ENCODE measurements at places on chromosomes 11 and 22. TPM values are rescaled to one million over a fixed set of nuclear protein-coding genes. Genes with fewer than 3 reads are reported as not detected.

DNA sequence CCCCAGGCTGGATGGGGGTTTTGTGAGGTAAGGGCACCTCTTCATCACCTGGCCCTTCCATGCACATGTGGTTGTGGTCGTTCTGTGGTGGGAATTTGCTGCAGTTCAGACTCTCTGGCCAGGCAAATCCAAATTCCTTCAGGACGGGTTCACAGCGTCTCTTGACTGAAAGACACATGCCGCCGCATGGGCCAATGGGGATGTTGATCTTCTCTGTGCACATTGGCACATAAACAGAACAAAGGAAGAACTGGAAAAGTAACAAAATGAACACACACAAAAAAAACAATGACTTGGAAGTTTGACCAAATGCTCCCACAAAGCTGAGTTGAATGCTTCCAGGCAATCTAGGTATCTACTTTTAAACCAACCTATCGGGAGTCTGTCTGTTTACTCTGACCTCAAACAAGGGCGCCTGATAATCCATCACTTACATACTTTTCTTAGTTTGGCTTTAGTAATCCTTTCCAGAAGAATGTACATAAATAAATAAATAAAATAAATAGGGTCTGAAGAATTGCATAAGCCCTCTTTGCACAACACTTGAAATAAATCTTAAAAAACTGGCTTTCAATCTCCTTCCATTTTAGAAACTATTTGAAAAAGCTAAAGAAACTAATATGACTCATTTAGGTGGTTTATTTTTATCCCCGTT lies 2.8 kb downstream of the FZD4 start:
- DNase-seq, result peak; percentile 55

The TRIM6 gene
- 3.3 TPM for total RNA-seq

The LRRC56 gene
- 0.68 TPM for total RNA-seq

GRCh38 chr22:24554313-24555164 lies at the start of gene GUCD1:
Gene GUCD1 (minus strand): TSS chr22:24555138. CDS start chr22:24554991, 147 bp downstream.
- peak; percentile 48 for DNase-seq

GRCh38 chr11:501683-502287 lies 5.3 kb downstream of the RNH1 start:
- DNase-seq, result no peak

- no peak for DNase-seq
Measured at GRCh38 chr11:71164186-71164585, 88.2 kb downstream of the SHANK2 start.

The CLCF1 gene
- total RNA-seq, result 2.0 TPM

DNA sequence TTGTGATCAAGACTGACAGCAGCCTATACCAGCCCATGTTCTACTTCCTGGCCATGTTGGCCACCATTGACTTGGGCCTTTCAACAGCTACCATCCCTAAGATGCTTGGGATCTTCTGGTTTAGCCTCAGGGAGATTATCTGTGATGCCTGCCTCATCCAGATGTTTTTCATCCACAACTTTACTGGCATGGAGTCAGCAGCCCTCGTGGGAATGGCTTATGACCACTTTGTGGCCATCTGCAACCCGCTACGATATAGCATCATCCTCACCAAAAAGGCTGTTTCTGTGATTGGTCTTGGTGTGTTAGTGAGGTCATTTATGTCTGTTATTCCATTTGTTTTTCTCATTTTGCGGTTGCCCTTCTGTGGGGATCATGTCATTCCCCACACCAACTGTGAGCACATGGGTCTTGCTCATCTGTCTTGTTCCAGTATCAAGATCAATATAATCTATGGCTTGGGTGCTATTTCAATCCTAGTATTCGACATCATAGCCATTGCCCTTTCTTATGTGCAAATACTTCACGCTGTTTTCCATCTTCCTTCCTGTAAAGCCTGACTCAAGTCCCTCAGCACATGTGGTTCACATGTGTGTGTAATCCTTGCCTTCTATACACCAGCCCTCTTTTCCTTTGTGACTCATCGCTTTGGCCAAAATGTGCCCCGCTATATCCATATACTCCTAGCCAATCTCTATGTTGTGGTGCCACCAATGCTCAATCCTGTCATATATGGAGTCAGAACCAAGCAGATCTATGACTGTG lies 23.6 kb downstream of the OR52E1 start:
- DNase-seq, result no peak

The NXPE1 gene
- total RNA-seq, result not detected

The YPEL4 gene
- 0.05 TPM for total RNA-seq

The MMP7 gene
- 9.2 TPM for total RNA-seq

DNA sequence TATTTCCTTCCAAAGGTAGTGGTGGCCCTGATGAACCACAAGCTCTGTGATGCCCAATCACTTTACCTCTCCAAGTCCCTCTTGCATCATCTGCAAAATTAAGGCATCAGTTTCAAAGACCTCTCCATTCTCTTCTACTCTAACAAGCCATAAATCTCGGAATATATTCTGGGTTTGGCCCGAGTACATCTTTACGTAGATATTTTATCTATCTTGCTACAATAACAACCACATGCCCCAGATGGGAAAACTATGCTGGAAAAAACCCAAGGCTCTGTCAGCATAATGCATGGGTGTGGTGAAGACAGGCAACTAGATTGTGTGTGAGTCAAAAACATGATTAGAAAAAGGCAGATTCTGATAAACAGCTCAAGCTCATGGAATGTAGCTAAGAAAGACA lies 228.2 kb upstream of the BLID start:
- no peak for DNase-seq

- DNase-seq, result no peak
Measured at GRCh38 chr22:45704648-45705047, 33.0 kb downstream of the ATXN10 start.

- no peak for DNase-seq
Measured at GRCh38 chr11:64360448-64360921, 1.5 kb downstream of the RPS6KA4 start.

The OSBP gene
- total RNA-seq, result 41.5 TPM

The FHIP1B gene
- 15.1 TPM for total RNA-seq

DNA sequence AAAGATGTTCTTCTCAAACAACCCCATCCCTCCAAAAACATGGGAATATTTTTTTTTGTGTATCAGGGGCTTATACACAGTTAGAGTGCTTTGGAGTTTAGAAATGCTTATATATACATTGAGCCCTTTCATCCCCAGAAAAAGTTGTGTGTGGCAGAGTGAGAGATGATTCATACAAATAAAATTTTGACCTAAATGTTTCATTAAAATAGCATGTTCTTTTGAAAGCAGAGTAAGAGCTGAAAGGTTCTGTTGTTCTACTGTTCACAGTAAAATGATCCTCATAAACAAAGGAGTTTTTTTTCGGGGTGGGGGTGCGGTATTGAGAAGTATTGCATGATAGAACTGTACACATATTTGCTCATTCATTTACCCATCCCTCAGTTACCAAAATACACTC lies 512.4 kb downstream of the DLG2 start:
- DNase-seq, result no peak

The CADM1 gene
- 0.56 TPM for total RNA-seq

The RNF26 gene
- total RNA-seq, result 16.8 TPM
